Renal pelvis (tissue), 12 donors: ENCODE measurements at places on chromosomes 12 and 14. TPM values are rescaled to one million over a fixed set of nuclear protein-coding genes. Genes with fewer than 3 reads are reported as not detected.

DNA sequence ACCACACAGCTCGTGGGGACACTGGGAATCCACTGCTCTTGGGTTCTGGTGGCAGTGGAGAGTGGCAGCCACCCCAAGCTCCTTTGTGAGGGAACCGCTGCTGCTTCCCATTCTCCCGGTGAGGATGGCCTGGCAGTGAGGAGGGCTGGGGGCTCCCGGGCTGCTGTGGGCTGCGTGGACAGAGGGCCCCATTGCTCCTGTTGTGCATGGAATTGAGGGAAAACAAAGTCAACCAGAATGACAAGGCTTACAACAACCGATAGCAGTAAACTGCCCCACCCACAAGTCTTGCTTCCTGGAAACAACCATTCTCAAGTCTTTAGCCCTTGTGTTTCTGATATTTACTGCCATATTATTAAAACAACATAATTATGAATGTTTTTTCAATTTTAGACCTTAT is 32.1 kb downstream of the TMTC1 start:
- no peak for DNase-seq

GRCh38 chr12:130480887-130481286 is 143.2 kb downstream of the PIWIL1 start:
- no peak for DNase-seq

Gene C12orf42
- not detected for polyA plus RNA-seq

Gene LBHD2
- polyA plus RNA-seq = not detected

DNA sequence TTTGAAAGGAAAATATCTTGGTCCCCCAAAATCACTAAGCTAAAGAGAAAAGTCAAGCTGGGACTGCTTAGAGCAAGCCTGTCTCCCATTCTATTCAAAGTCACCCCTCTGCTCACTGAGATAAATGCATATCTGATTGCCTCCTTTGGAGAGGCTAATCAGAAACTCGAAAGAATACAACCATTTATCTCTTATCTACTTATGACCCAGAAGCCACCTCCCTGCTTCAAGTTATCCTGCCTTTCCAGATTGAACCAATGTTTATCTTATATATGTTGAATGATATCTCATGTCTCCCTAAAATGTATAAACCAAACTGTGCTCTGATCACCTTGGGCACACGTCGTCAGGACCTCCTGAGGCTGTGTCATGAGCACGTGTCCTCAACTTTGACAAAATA is 14.6 kb upstream of the CCDC196 start:
- DNase-seq = no peak

Gene NKX2-1
- not detected for polyA plus RNA-seq

Gene PHETA1
- 13.6 TPM for polyA plus RNA-seq

Gene KLRB1
- polyA plus RNA-seq = 4.4 TPM

DNA sequence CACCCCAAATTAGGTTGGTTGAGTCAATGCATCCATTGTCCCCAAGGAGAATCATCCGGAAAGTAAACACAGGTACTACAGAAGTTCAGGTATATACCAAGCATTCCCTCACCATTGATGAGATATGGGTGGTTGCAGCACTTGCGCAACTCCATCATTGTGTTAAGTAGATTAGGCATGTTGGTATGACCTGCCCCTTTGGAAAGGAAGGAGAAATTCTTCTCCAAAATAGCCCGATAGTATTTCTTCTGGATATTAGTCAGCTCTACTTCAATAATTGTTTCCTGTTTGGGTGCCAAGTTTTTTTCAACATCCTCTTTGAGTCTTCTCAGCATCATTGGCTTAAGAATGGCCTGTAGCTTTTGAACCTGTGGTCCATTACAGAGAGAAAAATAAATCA is 21.3 kb upstream of the SUPT16H start:
- DNase-seq = no peak

DNA sequence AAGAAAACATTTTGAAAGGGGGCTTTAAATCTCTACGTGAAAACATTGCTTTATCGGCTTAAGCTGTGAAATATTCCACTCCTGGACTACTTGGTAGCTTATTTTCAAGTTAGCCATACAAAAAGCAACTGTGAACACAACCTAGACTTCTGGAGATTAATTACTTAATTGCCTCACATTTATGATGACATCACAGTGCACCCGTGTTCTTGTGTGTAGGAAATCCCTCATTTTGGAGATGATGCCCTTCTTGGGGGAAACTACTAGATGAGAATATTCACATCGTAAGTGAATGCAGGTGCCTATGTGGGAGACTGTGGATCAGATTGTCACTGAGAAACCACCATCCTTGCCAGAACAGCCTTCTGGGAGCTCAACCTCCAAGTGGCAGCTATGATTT is 10.5 kb upstream of the B4GALNT3 start:
- DNase-seq = no peak
